ENCODE measurements at places on chromosomes 1 and 21. TPM values are rescaled to one million over a fixed set of nuclear protein-coding genes. Genes with fewer than 3 reads are reported as not detected.

GRCh38 chr1:98693385-98693784 lies 31.9 kb downstream of the SNX7 start:
- H3K27ac ChIP-seq = no peak overlapping the region
- H3K27me3 ChIP-seq = no peaks in the 10 kb centered on the region
- no peak for DNase-seq
- H3K36me3 ChIP-seq = peaks cover 5% of the 10 kb centered on the region

GRCh38 chr1:67347688-67348472 lies 40.2 kb downstream of the IL12RB2 start:
- H3K27ac ChIP-seq = 0 out of 2 replicates have a peak overlapping the region, but pooled peaks have one; percentile 1
- DNase-seq = peak; percentile 36
- H3K4me1 ChIP-seq = peaks cover 12% of the 10 kb centered on the region
- no peaks in the 10 kb centered on the region for H3K36me3 ChIP-seq
- H3K4me3 ChIP-seq = peak overlapping the region; percentile 36
- H3K27me3 ChIP-seq = peaks cover 4% of the 10 kb centered on the region

- H3K4me3 ChIP-seq = no peak overlapping the region
- no peak for DNase-seq
- H3K27ac ChIP-seq = no peak overlapping the region
- no peaks in the 10 kb centered on the region for H3K4me1 ChIP-seq
- H3K36me3 ChIP-seq = no peaks in the 10 kb centered on the region
- 0 out of 2 replicates have a peak, but pooled peaks cover 1% of the 10 kb centered on the region for H3K27me3 ChIP-seq
These were observed 43.1 kb downstream of the SCP2 start for GRCh38 chr1:52970149-52970548.

DNA sequence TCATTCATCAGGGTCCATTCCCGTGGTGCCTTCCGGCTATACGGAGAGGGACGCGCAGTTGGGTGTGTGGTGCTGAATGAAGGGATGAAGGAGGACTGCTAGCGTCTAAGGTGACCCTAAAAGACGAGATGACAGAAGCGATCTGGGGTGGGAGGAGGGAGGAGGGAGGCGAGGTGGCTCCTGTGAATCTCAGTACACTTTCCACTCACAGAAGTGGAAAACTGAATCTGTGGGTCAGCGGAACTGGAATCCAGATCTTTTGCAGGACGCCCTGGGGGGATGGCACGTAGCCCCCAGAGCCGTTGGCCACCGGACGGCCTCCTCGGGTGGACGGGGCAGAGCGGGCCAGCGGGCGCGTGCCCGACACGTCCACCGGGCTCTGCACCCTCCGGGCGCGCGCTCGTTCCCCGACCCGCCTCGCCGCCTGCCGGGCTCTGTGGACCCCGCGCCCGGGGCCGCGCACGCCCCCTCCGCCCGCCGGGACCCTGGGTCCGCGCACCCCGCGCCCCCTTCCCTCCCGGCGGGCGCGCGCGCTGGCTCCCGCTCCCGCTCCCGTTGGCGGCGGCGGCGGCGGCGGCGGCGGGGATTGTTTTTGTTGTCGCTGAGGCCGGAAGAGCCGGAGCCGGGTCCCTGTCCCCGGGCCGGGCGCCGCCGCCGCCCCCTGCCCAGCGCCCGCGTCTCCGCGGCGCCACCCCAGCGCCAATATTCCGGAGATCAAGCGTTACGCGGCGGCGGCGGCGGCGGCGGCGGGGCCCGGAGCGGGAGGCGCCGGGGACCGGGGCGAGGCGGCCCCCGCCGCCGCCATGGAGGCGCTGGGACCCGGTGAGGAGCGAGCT lies at the start of gene AGO4:
Gene AGO4, plus strand, starts transcription at position 403 of the 836 bp plus-strand sequence. Its CDS starts 401 bp downstream, at position 804.
- DNase-seq = peak; percentile 46
- peaks cover 33% of the 10 kb centered on the region for H3K4me1 ChIP-seq
- no peaks in the 10 kb centered on the region for H3K27me3 ChIP-seq
- peak within 1 kb of the TSS; percentile 92 for H3K4me3 ChIP-seq

- DNase-seq = peak; percentile 88
- peak overlapping the region; percentile 33 for H3K4me3 ChIP-seq
- H3K27me3 ChIP-seq = peaks cover 2% of the 10 kb centered on the region
- H3K27ac ChIP-seq = peak overlapping the region; percentile 94
- H3K4me1 ChIP-seq = peaks cover 20% of the 10 kb centered on the region
These were observed 668.2 kb downstream of the KIF26B start for GRCh38 chr1:245822996-245823395.

MCOLN2 gene
- total RNA-seq = 1.2 TPM

GRCh38 chr1:57162607-57163261 lies 196.9 kb upstream of the C8B start:
- DNase-seq = no peak
- H3K4me3 ChIP-seq = no peak overlapping the region
- H3K27me3 ChIP-seq = no peaks in the 10 kb centered on the region
- H3K36me3 ChIP-seq = no peaks in the 10 kb centered on the region
